HFFc6 (cell line): ENCODE measurements at places on chromosomes 12 and 14. TPM values are rescaled to one million over a fixed set of nuclear protein-coding genes. Genes with fewer than 3 reads are reported as not detected.

GRCh38 chr12:63394983-63395382 is 244.0 kb upstream of the AVPR1A start:
- DNase-seq, result no peak

GRCh38 chr12:129520739-129521138 is 383.1 kb downstream of the TMEM132D start:
- no peak for DNase-seq

DNA sequence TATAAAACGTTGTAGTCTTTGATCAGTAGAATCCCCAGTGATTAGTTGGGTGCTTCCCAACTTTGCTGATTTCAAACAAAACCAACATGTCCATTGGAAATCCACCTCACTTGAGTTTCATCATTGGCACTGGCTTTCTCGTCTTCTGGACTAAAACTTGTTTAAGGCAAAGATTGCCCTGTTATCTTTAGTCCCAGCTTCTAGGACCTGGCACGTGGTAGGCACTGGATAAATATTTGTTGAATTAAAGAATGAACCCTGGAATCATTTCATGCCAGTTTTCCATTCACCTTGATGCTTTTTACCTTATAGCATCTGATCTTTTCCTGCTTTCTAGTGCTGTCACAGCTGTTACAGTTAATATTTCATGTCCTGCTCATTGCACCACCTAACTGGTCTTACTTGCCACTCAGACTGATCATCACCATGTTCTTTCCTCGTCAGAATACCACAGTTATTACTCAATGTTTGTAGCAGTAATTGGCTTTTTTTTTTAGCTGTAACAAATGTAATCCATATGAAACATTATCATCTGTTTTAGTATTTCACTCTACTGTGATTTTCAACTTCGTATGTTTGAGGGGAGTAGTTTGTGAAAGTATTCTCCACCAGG is 7.3 kb upstream of the C12orf50 start:
- DNase-seq, result peak; percentile 33

DNA sequence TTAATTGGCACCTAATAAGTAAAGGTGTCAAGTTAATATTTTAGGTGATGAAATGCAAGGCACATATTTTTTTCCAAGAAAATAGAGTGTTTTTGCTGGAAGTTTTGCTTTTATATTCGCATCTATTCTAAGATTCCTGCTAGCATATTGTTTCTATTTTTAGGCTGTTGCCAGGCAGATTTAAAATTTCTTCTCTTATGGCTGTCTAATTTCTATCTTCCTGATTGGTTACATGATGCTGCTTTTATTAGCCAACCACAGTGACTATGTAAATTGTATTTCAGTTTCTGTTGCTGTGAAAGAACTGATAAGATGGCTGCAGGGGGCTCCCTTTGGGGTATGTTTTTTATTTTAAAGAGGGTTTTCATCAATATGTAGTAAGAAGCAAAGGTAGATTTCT is 42.7 kb downstream of the ATF7IP start:
- DNase-seq, result peak; percentile 7

The ZNF410 gene
- total RNA-seq, result 32.8 to 34.9 TPM (median 34.6 TPM) in 3 replicates
